Right renal cortex interstitium (tissue), 3 donors: ENCODE measurements at places on chromosomes 6 and 20.

GRCh38 chr6:79031821-79032590 is 46.0 kb downstream of the PHIP start:
- DNase-seq, result no peak

GRCh38 chr20:58408603-58409246 is 19.7 kb downstream of the VAPB start:
- DNase-seq, result no peak

DNA sequence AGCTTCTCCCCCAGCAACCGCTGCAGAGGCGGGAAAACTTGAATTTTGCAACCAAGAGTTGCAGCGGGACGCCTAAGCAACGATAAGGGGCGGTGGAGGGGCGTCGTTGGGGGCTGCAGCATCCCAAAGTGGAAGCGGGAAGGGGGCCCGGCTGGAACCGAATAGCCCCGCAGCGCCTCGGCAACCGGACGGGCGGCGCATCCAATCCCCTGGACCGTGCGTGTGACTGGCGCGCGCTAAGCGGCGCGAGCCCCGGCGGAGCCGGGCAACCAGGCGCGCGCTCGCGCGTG is 670 bp upstream of the PARD6B start:
- DNase-seq, result no peak

- DNase-seq, result peak; percentile 8
Observed at GRCh38 chr6:158972241-158973233, 27.5 kb downstream of the RSPH3 start.

- DNase-seq, result no peak
Observed at GRCh38 chr20:33640287-33640686, 21.8 kb upstream of the C20orf144 start.

DNA sequence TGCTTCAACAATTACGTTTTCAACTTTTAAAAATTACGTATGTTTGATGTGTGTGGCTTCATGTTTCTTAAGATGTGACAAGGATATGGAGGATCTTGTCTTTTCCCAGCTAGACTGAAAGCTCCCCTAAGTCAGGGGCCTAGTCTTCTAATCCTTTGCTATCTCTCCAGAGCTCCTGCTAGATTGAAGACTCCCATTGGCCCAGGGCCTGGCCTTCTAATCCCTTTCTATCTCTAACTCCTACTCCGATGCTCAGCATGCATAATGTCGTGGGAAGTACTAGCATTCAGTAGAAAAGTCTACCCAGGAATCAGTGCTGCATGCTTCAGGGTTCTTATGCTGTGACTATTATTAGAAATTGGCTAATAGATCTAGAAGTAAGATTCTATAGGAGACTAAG is 144.8 kb upstream of the SUPT3H start:
- DNase-seq, result no peak

- no peak for DNase-seq
Observed at GRCh38 chr6:21582651-21583050, 10.9 kb upstream of the SOX4 start.

DNA sequence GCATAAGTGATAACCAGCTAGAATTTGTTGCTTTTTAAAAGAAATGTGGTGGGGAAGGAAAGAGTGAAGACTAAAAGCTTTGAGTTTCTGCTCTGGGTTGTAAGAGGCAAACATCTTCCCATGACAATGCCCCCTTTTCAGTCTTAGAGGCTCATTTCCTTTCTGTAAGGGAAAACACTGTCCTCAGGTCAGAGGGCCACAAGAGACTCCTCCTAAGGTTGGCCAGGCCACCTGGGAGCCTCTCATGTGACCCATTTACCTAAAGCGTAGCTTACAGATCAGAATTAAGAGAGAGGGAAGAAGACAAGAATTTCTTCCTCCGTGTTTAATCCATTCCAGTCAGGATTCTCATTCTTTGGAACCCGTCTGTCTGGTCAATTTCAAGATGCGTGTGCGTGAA is 220.4 kb upstream of the HEY2 start:
- DNase-seq, result no peak

- no peak for DNase-seq
Observed at GRCh38 chr6:29763491-29764289, 40.5 kb downstream of the HLA-F start.

DNA sequence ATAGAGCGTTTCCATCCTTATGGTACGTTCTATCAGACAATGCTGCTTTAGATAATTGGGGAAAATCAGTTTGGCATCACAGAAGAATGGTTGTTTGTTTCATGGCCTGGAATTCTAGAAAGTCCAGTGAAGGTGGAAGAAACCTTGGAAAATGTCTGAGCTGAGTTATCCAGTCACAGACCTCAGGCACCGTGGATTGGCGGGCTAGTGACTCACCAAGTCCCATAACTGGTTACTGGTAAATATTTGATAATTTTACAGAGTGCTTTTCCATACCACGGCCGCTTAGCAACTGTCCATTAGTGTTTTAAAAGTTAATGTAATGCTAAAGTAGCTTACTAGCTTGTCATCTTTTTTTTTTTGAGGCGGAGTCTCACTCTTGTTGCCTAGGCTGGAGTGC is 99.4 kb downstream of the SLC35B3 start:
- no peak for DNase-seq

DNA sequence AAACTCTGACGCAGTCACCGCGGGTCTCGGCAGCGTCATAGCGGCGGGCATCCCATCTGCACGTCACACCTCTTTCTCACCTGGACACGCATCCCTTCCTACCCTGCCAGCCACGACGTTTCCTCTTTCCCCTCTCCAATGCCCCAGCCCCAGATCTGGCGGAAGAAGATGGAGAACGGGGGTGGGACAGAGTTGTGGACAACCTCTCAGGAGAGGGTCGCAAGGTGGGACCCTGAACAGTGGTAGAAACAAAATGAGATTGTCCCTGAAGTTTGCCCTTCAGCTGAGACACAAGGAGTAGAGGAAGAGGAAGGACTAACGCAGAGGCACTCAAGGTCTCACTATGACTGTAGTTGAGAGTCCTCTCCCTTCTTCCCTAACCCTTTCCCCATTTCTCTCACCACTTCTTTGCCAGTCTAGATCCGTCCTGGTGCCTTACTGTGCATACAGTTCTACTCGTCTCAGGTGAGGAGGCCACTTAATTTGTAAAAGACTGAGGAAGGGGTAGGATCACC is 562 bp downstream of the TRIM39 start:
- no peak for DNase-seq

DNA sequence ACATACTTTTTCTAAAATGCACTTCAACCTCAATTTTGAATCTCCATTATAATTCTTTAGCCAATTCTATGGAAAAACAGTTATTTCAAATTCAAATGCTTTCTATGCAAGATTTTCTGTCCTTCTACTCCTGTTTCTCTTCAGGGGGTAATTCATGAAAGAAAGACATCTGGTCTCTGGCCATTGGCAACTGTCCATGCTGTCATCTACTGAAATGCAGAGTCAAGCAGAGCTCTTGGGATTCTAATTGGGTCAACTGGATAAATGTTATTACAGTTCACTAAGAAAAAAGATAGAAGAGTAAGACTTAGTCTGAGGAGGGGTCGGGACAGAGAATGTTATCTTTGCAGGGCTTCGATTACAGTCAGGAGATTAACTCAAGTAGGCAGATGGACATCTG is 22.0 kb upstream of the BMP5 start:
- no peak for DNase-seq

- DNase-seq, result no peak
Observed at GRCh38 chr20:62898093-62898964, 28.0 kb downstream of the DIDO1 start.

GRCh38 chr6:121925024-121925423 is 474.4 kb upstream of the HSF2 start:
- DNase-seq, result no peak

GRCh38 chr6:44342489-44342888 is at the start of gene SPATS1:
Gene SPATS1 (plus strand): TSS chr6:44342650. CDS start chr6:44343096, 446 bp downstream.
- no peak for DNase-seq
